Activated gamma-delta T cell treated with anti-CD3 and anti-CD28 coated beads, Interleukin-2, amount 50 U/mL, for 16 hours (primary cell): ENCODE measurements at places on chromosomes 2 and 18.

GRCh38 chr2:120599656-120600055, 136.0 kb upstream of the GLI2 start:
- no peak for DNase-seq

- DNase-seq: no peak
Measured at GRCh38 chr2:5725794-5726463, 33.7 kb downstream of the SOX11 start.

- no peak for DNase-seq
Measured at GRCh38 chr2:138919120-138919747, 139.0 kb upstream of the NXPH2 start.

DNA sequence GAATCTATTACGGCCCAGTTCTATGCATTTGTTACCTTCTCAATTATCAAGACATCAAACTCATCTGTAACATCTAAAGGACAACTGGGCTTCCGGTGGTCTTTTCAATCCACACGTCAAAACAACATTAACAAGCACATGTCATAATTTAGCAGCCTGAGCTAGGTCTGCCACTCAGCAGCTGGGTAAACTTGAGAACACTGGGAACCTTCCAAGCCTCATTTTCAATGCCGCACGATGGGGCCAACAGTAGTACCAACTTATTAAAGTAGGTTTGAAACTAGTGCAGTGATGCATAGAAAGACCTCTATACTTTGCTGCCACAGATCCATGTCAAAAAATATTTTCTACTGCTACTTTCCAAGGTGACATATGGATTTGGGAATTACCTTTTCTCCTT, 60.4 kb downstream of the COL4A4 start:
- DNase-seq: no peak

- no peak for DNase-seq
Measured at GRCh38 chr2:139260052-139260430, 479.9 kb upstream of the NXPH2 start.

- DNase-seq: no peak
Measured at GRCh38 chr2:186592137-186592875, 2.5 kb downstream of the ITGAV start.

GRCh38 chr2:141515931-141516330, 614.9 kb downstream of the LRP1B start:
- no peak for DNase-seq

DNA sequence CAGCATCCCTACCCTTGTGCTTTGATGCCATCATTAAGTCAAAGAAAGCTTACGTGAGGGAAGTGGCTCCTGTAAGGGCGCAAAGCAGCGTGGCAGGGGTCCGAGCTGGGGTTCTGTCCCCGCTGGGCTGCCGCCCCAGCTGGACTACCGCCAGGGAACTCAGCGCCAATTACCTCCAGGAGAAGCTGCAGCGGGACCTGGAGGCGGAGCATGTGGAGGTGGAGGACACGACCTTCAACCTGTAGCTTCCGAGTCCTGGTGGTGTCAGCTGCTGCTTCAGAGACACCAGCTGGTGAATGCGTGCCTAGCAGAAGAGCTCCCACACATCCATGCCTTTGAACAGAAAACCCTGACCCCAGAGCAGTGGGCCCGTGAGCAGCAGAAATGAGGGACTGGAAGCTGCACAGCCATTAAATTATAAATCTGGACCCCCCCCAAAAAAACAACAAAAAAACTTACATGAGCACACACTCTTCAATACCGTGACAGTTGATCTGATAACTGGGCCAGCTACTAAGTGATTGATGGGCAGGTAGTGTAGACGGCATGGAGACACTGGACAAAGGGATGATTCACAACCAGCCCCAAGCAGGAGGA, 20.1 kb upstream of the YES1 start:
- DNase-seq: no peak
